ENCODE measurements at places on chromosomes 3 and 15. TPM values are rescaled to one million over a fixed set of nuclear protein-coding genes. Genes with fewer than 3 reads are reported as not detected.

- no peak for DNase-seq
These were observed 196.1 kb downstream of the ADAMTSL3 start for GRCh38 chr15:83850015-83850414.

DNA sequence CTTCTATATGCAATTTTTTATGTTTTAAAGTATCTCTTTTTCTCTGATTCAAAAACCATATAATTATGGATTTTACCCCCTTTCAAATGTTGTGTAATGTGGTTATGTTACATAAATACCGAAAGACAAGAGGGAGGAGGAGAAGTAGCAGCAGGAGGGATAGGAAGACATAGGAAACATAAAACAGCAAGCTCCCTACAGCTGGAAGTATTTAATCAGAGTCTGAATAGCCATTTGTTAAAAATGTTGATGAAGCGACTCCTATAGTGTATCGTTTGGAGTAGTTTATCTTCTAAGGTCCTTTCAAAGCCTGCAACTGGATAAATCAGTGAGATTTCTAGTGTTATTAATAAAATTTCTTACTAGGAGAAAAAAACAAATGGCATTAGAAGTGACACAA is 598.1 kb upstream of the GOLIM4 start:
- DNase-seq, result no peak

DNA sequence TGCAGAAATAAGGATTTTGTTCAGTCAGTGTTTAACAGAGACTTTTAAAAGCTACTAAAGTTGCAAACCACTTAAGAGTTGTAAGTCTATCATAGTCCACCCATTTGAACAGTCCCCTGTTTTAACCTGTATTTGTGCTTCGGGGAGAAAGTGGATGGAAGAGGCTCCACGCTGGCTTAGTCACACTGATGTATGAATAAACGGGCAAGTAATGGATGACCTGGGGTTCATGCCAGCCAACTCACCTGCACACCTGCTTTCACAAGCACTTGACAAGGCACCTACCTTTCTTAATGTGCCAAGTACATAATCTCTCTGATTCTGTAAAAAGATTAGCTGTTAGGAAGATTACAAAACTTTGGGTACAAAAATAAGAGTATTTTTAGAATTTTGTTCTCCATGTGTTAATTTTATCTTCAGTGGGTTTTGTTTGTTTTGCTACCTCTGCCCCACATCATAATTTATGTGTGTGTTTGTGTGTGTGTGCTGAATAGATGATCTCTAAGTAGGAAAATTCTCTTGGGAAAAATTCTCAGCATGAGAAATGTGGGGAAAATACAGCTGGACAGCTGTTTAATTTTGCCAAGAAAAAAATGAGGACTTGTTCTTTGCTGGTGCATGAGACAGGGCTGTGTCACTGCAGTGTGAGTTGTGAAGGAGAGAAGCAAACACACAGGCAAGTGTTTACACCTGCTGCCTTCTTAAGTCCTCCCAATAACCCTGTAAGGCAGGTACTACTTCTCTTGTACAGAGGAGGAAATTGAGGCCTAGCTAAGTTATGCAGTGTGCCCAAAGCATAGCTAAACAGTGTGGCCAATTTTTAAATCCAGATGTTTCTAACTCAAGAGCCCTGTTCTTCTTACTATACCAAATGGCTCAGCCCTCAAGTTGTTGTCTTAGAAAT is 181.2 kb upstream of the IL12A start:
- DNase-seq, result no peak

- DNase-seq, result no peak
These were observed 78.1 kb downstream of the LRRFIP2 start for GRCh38 chr3:37096288-37096687.

GRCh38 chr3:38374221-38374620 is 27.6 kb downstream of the XYLB start:
- no peak for DNase-seq

GRCh38 chr3:24492971-24493551 is 1.6 kb downstream of the THRB start:
- no peak for DNase-seq

Gene NANOGP8
- not detected for total RNA-seq

DNA sequence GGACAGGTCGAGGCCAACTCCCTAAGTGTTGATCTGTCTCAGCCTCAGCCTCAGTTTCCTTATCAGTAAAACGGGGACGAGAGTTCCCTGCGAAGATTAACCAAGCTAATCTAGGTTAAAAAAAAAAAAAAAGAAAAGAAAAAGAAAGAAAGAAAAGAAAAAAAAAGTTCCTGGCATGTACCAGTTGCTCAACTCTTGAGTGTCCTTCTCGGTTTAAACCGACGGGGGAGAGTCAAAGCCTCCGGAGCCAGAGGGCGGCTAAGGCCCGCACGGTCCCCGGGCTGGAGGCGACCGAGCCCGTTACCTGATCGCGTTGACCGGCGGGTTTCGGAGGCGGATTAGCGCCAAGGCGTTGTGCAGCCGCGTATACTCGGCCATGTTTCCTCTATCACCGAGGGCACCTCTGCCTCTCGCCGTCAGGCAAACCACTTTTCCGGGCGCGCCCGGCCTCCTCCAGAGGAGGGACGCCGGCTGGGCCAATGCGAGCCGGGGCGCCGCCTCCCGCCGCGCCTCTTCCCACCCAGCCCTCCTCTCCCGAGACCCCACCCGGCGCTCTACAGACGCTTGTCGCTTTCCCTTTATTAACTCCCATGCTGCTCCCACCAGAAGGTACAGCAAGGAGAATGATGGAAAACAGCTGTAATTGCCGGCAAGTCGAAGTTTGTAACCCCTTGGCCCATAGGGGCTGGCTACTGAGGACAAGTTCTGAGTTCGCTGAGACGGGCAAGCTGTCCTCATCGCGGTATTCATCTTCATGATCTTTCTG is at the start of gene EHHADH:
TSS of gene EHHADH (minus strand) at position 405 of the 766 bp plus-strand sequence. CDS start at position 378, 27 bp downstream.
- DNase-seq, result peak; percentile 84

DNA sequence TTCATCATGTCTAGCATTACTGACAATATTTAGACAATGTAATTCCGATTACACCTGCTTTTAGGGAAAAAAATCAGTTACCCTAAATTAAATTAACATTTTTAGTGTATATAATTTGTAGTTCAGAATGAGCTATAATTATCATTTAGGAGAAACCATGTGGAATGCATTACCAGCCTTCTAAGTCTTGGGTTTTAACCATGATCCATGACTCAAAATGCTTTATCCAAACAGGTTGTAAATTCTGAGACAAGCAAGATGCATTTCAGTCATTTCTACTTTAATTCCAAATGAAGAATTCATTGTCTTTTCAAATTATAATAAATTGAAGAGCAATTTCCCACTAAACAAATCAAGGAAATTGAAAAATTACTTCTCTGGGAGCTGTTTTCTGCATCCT is 243.7 kb upstream of the LRIG1 start:
- DNase-seq, result no peak

DNA sequence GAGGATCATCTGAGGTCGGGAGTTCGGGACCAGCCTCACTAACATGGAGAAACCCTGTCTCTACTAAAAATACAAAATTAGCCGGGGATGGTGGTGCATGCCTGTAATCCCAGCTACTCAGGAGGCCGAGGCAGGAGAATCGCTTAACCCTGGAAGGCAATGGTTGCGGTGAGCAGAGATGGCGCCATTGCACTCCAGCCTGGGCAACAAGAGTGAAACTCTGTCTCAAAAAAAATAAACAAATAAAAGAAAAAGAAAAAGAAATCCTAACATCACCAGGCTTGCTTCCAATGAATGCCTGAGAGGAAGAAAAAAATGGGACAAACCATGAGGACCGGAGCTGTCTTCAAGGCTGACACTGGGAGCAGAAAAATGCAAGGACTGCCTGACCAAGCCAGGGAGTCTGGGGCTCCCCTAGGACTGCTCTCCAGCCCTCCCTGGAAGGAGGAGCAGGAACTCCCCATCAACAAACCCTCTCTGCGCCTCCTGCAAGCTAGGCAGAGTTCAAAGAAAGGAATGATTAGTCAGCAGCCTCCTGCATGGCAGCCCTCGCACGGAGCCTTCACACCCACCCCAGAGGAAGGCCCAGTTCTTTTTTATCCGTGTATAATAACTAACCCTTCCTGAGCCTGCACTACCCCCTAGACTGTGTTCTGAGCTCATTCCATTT is 55.4 kb downstream of the NUP210 start:
- no peak for DNase-seq

DNA sequence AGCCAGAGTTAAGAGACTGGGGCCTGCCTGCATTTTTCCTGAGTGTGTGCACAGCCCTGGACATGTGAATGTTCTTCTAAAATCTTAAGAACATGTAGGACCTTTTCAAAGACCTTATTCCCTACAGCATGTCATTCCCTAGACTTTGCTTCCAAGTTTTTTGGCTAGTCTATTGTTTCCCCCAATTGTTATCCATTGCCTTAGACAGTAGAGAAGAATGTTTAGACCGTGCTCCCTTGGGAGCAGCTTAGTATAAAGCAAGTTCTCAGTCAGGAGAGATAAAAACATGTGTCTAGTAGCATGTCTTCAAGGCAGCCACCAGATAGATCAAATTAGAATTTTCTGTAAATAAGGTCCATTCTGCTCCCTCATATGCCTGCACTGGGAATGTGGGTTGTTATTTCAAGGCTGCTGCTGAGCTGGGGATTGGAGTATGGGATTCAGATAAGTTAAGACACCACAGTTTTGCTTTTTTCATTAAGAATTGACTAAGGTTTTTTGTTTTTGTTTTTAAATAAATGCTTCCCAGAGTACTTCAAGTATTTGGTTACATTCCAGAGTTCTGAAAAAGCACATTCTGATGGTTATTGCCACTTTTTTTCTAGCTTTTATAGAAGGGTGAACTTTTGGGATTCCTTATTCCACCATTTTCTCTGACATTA is 246.7 kb downstream of the RORA start:
- no peak for DNase-seq

Gene ANKUB1
- total RNA-seq, result not detected

DNA sequence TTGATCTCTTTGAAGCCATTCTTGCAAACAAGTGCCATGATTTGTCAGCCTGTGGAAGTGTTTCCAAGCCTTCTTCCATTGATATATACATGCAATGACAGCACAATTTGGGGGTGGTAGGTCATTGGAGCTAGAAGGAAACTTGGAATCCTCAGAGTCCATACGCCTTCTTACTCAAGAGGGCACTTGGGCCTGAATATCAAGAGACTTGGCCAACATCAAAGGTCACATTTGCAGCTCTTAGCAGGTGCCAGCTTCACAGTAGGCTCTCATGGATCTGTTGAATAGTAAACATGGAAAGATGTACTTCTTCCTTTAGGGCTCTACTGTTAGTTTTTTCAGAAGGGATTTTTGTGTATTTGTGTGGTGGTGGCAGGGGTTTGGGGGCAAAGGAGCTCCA is 50.9 kb downstream of the RHCG start:
- no peak for DNase-seq

DNA sequence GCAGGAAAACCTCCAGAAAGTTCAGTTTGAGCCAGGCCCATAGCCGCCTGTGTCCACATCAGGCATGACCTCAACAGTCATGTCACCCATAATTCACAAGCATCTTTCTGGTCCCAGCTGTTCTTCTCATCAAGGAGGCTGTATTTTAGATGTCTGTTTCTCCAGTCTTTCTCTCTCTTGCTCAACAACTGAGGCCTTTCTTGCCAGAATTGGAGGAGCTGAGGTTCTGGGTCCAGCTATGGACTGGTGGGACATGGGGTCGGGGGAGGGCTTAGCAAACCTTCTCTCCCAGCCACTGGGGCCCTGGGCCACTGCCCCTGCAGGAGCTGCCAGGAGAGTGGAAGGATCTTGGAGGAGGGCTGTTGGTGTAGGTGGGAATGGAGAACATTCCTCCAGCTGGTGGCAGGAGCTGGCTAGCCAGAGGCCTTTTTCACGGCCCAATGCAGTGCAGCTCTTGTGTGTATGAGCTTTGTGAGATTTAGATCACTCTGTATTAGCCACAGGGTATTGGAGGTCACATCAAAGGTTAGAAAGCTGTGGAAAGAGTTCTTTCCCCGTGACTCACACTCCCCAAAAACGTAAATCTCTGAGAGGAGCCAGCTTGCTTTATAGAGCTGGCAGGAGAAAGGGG is 23.5 kb downstream of the MAGEF1 start:
- DNase-seq, result no peak

Gene ARPIN
- 54.5 TPM for total RNA-seq

DNA sequence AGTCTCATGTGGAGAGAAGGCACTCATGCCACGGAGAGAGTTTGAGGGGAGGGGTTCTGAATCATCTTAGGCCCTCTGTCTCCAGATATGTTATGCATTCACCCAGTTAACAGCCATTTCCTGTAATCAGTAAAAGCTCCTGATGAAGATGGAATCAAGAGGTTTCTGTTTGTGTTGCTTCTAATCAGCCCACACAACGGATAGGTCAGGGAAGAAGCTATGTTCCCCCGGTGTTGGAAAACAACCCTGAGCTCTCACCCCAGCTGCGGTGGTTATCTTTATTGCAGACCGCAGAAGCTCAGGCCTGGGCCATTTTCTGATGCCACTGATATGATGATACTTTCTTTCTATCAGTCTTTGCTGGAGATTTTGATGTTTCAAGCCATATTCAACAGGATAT is 338.5 kb upstream of the ONECUT1 start:
- no peak for DNase-seq

- no peak for DNase-seq
These were observed 478.6 kb downstream of the OTOL1 start for GRCh38 chr3:161975201-161975600.

DNA sequence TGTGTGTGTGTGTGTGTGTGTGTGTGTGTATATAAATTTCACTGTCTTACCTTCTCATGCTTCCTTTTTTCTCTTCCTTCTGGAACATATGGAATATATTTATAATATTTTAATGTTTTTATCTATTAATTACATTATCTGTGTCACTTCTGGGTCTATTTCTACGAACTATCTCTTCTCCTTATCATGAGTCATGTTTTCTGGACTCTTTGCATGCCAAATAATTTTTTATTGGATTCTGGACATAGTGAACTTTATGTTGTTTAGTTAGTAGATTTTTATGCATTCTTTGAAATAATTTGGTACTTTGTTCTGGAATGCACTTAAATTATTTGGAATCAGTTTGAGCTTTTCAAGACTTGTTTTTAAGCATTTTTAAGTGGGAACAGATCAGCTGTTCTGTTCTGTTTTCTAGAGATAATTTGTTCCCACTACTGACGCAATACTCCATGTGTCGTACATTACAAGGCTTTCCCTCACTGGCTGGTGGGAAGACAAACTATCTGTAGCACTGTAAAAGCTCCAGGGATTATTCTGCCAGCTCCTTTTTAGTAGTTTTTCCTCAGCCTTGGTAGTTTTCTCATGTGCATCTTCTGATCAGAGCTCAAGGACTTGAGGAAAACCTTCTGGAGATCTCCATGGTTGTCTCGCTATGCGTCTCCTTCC is 302.0 kb downstream of the CLSTN2 start:
- no peak for DNase-seq

DNA sequence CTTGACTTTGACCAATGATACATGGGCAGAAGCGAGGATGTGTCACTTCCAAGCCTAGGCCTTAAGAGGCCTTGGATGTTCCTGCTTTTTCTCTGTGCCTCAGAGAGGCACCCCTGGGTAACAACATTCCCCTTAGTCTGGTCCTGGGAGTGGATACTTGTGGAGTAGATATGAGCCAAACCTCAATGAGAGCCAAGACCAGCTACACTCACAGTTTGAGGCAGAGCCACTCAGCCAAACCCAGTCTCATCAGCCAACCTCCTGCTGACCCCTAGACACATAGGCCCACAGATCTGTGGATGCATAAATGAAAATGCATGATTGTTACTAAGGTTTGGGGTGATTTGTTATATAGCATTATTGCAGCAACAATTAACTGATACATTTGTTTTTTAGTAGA is 114.2 kb downstream of the ZNF621 start:
- no peak for DNase-seq

Measured in Peyer's patch (tissue), 4 donors.